ENCODE measurements at places on chromosomes 6 and 20. TPM values are rescaled to one million over a fixed set of nuclear protein-coding genes. Genes with fewer than 3 reads are reported as not detected.

The FUT9 gene
- total RNA-seq: not detected

The TMEM14B gene
- 82.4 TPM for total RNA-seq

The ZC3H12D gene
- under 0.01 TPM for total RNA-seq

The ULBP3 gene
- total RNA-seq: 16.0 TPM

The MAP3K7 gene
- 29.6 TPM for total RNA-seq

The CYP39A1 gene
- 5.7 TPM for total RNA-seq

The GTF3C6 gene
- total RNA-seq: 69.6 TPM

The B4GALT5 gene
- 65.1 TPM for total RNA-seq

All from melanocyte of skin (primary cell).